A172 (cell line): ENCODE measurements at places on chromosomes 1 and 21.

DNA sequence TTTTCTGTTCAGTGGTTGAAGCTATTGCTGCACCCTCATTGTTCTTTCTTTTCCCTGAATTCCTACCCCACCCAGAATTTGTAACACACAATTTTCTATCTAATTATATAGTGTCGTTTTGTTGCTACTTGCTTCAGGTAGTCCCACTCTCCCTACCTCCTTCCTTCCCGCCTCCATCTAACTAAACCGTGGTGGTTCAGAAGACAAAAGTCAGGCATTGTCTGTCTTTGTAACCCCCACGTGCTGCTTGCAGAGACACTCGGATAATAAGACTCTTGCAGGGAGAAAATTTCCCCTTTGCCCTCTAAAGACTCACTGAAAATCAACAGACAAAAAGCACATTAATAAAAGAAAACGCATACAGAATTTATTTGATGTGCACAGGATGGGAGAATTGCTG, 46.2 kb upstream of the BTG3 start:
- DNase-seq = no peak

GRCh38 chr1:211951856-211952255, 83.5 kb downstream of the INTS7 start:
- peak; percentile 97 for DNase-seq

- no peak for DNase-seq
Measured at GRCh38 chr1:184052194-184052559, 647 bp downstream of the TSEN15 start.

GRCh38 chr1:4701276-4701675, 46.9 kb downstream of the AJAP1 start:
- no peak for DNase-seq

DNA sequence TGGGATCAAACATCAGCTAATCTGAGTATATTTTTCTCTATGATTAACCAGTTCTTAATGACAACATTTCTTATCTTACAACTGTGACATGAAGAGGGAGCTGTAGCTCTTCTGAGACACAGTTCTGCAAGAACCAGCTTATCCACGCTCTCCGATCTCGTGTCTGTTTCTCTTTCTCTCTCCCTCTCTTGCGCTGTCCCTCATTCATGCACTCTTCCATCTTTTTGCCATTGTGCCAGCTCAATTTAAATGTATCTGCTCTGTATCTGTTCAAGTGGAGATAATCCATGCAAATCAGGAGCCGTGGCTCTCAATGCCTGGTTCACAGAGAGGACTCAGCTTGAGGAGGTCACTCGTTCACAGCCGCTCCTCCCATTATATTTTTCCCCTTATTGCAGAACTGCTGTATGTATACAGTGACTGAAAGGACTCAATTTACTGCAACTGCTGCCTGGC, 494.7 kb upstream of the ADGRL2 start:
- peak; percentile 43 for DNase-seq

GRCh38 chr1:27122652-27123051, 32.3 kb downstream of the SLC9A1 start:
- DNase-seq = peak; percentile 74

DNA sequence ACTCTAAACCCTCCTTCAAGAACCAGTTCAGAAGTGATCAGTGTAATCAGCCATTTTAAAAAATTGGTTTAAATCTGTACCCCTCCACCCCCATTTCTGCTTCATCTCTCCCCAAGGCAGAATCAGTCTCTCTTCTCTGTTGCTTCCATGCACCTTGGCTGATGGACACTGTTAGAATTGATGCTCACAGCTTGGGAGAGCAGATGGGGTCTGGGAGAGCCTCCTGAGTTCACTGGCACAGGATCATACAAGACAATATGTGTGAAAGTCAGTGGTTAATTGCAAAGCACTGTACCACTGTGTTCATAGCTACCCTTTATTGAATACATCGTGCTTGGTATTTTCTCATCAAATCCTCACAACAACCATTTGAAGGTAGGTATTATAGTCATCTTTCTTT, 140.9 kb downstream of the ROR1 start:
- DNase-seq = no peak

GRCh38 chr1:234906654-234907053, 222.0 kb downstream of the TOMM20 start:
- DNase-seq = no peak

GRCh38 chr1:228272331-228272791, 64.5 kb downstream of the OBSCN start:
- DNase-seq = no peak

DNA sequence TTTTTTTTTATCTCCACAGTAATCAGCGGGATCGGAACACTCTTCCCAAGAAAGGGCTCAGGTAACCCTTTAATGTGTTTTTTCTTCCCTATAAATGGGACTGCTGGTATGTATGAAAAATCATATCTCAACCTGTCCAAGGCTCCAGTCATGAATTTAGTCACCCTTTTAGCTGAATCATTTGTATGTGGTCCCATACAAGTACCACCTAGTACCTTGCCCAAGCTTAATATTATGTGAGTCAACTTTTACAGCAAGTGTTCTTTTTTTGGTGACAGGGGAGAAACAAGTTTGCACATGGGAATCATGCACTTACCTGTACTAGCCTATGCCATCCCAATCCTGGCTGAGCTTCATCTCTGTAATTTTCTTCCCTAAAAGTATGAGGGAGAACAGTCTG, 43.7 kb upstream of the IPO9 start:
- DNase-seq = no peak

- peak; percentile 72 for DNase-seq
Measured at GRCh38 chr1:58785442-58786058, 1.7 kb upstream of the JUN start.

GRCh38 chr1:107172450-107173170, 31.8 kb downstream of the NTNG1 start:
- no peak for DNase-seq

DNA sequence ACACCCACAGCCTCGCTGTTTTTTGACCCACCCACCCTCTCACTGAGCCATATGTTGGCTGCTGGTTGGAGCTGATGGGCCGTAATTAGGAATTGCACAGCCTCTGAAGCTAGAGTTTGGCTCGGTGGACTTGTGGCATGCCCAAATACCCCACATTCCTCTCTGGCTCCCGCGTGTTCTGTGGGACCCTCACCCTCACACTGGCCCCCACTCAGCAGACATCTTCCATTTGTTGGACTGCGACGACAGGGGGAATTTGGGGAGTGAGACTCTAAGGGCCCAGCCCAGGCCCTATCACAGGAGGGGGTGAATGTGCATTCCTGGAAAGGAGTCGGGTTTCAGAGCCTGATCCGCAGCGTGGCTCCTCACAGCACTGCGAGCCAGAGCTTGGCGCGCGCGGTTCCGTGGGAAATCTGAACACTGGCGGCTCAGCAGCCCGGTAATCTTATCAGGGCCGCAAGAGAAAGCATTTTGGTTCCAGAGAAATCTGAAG, 5.2 kb downstream of the RCSD1 start:
- no peak for DNase-seq

DNA sequence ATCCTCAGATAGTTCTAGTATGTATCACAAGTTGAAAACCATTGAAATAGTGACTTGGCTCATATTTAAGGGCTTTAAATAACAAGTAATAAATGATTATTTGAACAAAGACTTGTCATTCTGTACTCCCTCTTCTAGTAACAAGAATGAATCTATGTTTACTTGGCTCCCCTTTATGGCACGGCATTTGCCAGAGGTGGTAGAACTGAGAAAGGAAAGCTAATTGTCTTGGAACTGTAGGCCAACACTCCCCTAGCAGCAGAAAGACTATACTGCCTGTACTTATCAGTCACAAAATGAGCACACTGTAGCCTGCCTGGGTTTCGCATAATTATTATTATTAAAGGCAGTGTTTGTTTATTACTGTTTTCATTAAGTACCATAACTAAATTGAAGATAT, 29.6 kb upstream of the SMYD2 start:
- DNase-seq = no peak

- no peak for DNase-seq
Measured at GRCh38 chr1:28534671-28535070, 18.2 kb upstream of the TRNAU1AP start.

GRCh38 chr21:33682992-33683627, 40.8 kb downstream of the ITSN1 start:
- peak; percentile 99 for DNase-seq

DNA sequence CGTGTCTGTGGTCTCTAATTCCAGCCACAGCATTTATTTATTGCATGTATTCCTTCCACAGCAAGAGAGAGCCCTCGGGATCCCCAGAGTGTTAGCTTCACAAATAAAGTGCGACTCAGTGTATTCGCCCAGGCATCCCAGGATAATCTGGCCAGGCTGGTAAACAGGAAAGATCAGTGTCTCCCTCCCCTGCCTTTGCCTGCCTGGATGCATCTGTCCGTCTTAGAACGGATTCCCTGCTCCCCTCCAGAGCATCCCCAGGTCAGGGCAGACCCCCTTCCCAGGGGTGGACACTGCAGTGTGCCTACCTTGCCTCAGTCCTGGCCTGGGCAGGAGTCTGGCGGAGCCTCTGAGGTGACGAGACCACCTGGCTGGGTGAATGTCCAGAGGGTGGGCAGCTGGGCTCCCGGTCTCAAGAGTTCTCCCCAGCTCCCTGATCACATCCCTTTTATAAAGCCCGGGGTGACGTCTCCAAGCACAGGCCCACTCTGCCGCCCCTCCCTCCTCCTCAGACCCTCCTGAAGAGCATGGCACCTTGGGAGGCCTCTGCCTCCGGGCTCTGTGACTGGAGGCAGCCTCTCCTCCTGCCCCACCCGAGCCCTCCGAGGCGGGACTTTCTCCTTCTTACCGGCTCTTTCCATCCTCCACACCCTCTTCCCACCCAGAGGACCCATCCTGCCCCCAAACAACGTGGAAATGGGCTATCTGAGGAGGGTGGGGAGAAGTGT, at the start of gene KISS1:
Gene KISS1 (minus strand): TSS at position 424 of the 728 bp plus-strand sequence. CDS start 3,615 bp downstream, outside the sequence.
- no peak for DNase-seq

DNA sequence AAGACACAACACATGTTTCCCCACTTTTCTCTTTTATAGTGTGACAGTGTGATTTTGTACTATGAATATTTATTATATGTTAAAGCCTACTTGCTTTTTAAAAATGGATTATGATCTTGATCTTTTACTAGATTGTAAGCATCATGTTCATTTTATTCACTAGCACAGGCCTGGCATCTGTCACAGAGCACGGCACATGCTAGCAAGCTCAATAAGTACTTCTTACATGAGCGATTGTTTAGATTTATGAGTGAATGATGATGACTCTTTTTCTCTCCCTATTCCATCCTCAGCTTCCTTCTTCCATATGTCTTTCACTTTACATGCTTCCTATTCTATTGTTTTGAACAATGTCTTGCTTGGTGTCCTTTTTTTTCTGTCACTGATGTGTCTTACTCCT, 1454.1 kb downstream of the MRPL39 start:
- DNase-seq = no peak

GRCh38 chr1:227726924-227727599, 8.0 kb downstream of the JMJD4 start:
- no peak for DNase-seq

DNA sequence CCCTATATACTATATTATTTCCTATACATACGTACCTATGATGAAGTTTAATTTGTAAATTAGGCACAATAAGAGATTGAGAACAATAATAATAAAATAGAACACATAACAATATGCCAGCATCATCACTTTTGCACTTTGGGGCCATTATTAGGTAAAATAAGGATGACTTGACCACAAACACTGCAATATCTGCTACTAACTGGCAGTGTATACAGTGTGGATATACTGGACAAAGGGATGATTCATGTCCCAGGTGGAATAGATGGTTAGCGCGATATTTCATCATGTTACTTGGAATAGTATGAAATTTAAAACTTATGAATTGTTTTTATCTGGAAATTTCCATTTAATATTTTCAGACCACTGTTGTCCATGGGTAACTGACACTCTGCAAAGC, 35.4 kb upstream of the TXLNA start:
- no peak for DNase-seq

DNA sequence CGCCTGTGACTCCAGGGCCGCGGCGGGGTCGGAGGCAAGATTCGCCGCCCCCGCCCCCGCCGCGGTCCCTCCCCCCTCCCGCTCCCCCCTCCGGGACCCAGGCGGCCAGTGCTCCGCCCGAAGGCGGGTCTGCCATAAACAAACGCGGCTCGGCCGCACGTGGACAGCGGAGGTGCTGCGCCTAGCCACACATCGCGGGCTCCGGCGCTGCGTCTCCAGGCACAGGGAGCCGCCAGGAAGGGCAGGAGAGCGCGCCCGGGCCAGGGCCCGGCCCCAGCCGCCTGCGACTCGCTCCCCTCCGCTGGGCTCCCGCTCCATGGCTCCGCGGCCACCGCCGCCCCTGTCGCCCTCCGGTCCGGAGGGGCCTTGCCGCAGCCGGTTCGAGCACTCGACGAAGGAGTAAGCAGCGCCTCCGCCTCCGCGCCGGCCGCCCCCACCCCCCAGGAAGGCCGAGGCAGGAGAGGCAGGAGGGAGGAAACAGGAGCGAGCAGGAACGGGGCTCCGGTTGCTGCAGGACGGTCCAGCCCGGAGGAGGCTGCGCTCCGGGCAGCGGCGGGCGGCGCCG, at the start of gene SIM2:
Gene SIM2 (plus strand): TSS at position 135 of the 565 bp plus-strand sequence. CDS start 632 bp downstream, outside the sequence.
- DNase-seq = no peak

- DNase-seq = no peak
Measured at GRCh38 chr1:1086911-1087341, 12.8 kb upstream of the RNF223 start.

- no peak for DNase-seq
Measured at GRCh38 chr1:8598783-8599182, 218.7 kb downstream of the RERE start.

- DNase-seq = peak; percentile 79
Measured at GRCh38 chr1:227356620-227357146, 38.4 kb upstream of the CDC42BPA start.

- no peak for DNase-seq
Measured at GRCh38 chr1:24966121-24966723, 36.1 kb upstream of the RUNX3 start.

DNA sequence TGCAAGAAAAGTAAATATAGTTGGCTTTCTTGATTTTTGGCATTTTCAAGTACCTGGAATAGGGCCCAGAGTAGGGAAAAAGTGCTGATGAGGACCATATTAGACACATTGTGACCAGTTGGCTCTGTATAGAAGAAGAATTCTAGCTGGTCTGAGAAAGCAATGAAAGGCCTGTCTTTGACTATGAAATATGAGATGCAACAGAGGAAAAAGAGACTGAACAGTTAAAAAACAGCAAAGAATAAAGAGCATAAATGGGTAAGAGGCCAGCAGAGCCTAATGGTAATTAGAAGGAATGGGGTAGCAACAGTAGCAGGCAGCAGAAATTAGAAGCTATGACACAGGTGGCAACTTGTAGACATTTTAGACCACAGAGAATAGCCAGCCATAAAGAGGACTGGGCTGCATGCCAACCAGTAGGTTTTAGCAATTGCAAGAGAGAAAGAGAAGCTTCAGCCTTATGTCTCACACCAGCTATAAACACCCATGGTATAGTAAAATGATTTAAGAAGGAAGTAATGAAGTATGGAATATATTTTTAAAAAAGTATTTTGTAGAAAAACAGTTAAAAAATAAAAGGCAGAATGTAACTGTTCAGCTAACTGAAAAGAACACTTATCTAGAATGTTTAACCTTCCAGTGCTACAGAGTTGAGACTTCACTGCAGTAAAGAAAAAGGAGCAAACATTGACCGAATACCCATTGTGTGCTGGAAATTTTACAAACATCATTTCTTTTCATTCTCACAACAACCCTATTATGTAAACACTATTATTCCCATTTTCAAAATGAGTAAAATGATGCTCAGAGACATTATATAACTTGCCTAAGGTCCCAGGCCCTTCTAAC, 114.1 kb downstream of the LHX4 start:
- DNase-seq = no peak
